IMR-90 (cell line): ENCODE measurements at places on chromosomes 4 and X. TPM values are rescaled to one million over a fixed set of nuclear protein-coding genes. Genes with fewer than 3 reads are reported as not detected.
A peak's percentile ranks its signal among the peaks of the same experiment; 100 is the strongest.

Gene KCTD8
- not detected in 2 replicates for total RNA-seq

Gene GAGE12E
- total RNA-seq, result not detected in 2 replicates

Gene HSD17B10
- 80.5 and 99.8 TPM in 2 replicates for total RNA-seq

Gene GJB1
- total RNA-seq, result not detected in 2 replicates

Gene ADH4
- total RNA-seq, result not detected in 2 replicates

Gene NEUROG2
- total RNA-seq, result not detected in 2 replicates

Gene HMX1
- total RNA-seq, result not detected in 2 replicates

Gene SYTL5
- total RNA-seq, result 0.54 and 0.56 TPM in 2 replicates

Gene DOCK11
- 13.1 and 14.7 TPM in 2 replicates for total RNA-seq

Gene AKAP14
- total RNA-seq, result not detected in 2 replicates

Gene TCEAL5
- not detected in 2 replicates for total RNA-seq

Gene BDH2
- 36.4 and 52.2 TPM in 2 replicates for total RNA-seq

DNA sequence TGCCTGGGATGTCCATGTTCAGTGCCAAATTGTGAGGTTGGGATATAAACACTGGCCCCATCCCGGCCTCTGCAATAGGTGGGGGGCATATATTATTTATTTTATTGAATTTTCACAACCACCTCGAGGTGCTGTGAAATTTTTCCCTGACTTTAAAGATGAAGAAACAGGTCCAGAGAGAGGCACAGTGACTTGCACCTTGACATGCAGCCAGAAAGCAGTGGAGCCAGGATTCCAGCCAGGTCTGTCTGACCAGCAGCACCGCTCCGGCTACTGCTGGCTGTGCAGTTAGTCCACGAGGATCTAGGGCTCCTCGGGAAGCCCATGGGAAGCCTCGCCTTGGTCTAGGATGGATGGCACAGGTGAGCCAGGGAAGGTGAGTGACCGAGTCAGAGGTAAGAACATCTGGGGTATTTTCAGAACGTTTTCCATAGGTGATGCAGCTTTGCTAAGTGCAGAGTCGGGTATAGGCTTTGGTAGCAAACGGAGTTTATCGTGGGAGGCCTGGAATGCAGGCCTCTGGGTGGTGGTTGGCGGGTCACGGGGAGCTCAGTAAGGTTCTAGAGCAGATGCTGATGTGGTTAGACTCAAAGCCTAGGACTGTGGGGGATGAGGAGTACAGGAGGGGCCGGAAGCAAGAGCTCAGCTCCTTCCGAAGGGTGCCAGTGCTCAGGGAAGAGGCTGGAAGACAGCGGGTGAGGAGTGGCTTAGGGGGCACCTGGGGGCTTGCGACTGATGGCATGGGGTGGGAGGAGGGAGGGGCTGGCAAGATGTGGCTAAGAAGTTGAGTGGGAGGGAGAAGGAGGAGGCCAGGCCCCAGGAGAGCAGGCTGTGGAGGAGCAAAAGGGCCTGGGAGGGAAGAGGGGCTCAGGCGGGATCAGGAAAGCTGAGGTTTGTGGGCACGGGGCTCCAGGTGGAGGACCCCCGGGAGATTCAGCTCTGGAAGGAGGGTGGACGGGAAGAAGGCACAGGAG is 107.7 kb upstream of the LRPAP1 start:
- DNase-seq, result no peak

DNA sequence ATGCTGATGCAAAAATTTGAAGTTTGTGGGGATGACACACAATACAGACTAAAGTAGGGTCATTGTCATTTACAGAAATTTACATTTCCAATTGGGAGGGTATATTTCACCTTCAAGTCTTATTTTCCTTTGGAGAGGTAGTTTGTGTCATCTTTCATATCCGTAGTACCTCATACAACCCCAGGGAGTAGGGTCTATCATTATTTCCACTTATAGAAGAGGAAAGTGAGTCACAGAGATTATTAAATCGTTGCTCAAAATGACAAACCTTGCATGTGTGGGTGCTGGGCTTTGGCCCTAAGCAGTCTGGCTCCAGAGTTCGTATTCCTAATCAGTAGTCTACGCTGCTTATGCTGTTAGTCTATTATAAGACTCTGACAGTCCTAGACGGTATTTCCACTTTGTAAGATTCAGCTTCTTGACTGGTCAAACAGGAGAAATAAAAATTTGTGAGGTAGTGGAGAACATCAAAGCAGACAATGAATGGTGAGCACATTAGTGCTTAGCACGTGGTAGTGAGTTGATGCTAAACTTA is 516.5 kb downstream of the PCDH7 start:
- DNase-seq, result no peak

DNA sequence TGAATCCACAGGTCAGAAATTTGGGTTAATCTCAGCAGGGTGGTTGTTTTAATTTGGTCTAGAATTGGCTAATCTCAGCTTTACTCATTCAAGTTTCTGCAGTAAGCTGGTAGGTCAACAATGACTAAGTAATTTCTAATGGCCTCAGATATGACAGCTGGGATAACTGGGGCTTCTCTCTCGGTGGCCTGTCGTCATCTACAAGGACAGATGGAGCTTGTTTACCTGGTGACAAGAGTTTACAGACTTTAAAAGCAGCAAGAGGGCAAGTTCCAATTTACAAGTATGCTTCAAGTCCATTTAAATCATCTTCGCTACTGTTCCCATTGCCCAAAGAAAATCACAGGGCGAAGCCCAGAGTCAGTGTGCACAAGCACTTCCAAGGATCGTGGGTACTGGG is 453.9 kb downstream of the PDHA2 start:
- DNase-seq, result no peak

GRCh38 chr4:16021804-16022560 is 59.0 kb upstream of the FGFBP2 start:
- no peak for DNase-seq

DNA sequence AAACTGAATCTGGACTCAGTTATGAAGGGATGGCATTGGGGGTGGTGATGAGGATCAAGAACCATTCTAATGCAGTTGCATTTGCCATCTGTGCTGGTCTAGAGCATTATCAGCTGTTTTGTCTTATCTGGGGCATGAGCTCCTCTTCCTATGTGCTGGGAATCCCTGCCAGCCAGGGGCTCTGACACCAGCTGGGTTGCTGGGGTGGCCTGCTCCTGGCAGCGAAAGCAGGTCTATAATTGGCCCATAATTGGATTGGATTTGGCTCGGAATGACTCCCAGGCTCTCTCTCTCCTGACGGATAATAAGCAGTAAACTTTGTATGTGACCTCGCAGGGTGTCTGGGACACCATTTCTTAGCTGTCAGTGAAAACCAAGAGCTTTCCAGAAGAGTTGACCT is 34.1 kb downstream of the SMPX start:
- no peak for DNase-seq

GRCh38 chr4:153146031-153146430 is 58.2 kb upstream of the TRIM2 start:
- DNase-seq, result no peak

DNA sequence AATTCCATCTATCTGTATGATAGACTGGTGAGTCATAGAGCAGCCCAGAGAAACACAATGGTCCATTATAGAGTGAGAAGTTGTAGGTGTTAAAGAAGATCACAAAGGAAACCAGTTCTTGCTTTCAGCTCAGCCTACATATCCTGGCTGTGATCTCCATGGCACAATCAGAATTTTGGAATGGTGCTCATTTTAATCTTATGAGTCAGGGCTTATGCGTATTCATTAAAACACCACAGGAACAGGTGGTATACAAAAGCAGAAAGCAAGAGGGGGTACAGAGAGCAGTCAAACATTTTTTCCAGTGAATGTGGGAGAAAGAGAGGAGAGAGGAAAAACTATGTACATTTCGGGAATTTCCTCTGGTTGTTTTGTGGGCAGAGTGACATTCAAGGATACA is 126.9 kb downstream of the MFAP3L start:
- no peak for DNase-seq

DNA sequence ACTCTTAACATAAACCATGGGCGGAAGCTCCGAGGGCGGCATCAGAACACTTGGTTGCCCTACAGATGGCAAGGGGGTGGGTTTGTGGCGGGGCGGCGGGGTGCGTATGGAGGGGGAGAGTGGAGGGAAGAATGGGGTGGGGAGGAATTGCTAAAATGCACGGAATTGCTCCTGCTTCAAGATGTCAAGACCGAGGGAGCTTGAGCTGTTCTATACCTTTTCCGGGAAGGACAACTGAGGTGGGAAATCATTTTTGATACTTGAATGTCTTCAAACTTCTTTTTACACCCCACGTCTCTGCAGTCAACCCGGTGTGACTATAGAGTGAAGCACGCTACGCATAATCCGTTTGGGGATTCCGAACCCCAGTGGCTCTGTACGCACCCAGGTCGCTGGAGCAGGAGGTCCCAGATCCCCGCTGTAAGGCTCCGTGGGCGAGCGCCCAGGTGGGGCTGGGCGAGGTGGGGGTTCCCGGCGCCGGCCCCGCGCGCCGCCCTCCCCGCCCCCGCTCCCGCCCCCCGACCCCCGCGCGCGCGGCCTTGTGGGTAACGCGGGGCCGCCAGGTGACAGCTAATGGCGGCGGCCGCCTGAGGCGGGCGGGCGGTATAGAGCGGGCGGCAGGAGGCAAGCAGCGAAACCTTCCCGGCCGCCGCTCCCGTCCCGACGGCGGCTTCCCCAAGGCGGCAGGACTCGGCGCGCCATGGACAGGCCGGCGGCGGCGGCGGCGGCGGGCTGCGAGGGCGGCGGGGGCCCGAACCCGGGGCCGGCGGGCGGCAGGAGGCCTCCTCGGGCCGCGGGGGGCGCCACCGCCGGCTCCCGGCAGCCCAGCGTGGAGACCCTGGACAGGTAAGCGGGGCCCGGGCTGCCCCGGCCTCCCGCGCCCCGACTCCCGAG is at the start of gene MTMR1:
Gene MTMR1, plus strand, starts transcription at position 566 of the 894 bp plus-strand sequence. Its CDS starts 135 bp downstream, at position 701.
- no peak for DNase-seq

DNA sequence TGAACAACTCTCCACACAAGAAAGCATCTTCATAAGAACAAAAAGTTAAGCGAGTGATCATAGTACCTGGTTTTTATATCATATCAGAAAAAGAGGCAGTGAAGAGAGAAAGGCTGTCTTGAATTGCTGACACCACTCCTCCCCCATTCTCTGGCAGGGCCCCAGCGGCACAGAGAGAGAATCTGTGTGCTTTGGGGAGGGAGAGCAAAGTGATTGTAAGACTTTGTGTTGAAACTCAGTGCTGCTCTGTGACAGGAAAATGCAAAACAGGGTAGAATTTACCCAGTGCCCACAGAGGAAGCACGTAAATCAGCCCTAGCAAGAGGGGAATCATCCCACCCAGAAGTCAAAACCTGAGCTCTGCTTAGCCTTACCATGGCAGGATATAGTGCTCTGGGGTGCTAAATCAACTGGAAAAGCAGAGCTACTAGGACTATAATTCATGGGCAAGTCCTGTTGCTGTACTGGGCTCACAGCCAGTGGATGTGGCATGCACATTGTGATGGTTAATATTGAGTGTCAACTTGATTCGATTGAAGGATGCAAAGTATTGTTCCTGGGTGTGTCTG is 174.6 kb downstream of the PRR32 start:
- DNase-seq, result no peak

DNA sequence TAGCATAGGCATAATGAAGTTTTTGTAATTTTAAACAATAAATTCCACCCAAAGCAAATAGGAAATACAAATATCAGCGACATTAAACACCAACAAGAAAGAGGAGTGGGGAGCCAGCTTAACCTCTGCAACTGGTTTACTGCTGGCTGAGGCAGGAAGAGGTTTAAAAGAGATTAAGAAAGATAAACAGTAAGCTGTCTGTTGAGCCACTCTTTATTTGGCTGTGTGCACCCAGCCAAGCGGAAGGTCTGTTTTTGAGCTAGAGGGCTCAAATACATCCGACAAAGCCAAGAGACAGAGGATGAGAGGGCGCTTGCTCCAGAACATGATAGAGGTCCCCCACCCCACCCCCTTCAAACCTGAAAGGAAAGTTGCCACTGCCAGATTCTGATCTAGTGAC is 191.4 kb downstream of the MGST2 start:
- peak; percentile 10 for DNase-seq

GRCh38 chr4:118869808-118870342 is 18.8 kb upstream of the SYNPO2 start:
- DNase-seq, result peak; percentile 63

DNA sequence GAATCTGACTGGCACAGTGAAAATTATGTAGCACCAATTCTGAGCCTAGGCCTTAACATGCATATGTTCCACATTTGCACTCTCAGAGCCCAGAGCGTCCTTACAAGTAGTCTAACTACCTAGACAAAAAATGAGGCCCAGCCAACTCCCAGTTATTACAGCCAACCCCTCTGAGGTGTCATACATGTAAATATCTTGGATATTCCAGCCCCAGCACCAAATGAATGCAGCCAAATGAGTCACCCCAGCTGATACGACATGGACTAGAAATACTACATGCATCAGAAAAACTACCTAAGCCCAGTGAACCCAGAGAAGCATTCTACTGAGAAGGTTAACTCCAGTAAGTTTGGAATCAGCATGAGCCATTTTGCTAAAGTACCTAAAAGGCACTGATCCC is 145.1 kb downstream of the STPG2 start:
- no peak for DNase-seq

GRCh38 chr4:104868533-104868932 is 278.1 kb upstream of the TET2 start:
- DNase-seq, result no peak

- DNase-seq, result no peak
Observed at GRCh38 chrX:44871114-44871645, 1.8 kb upstream of the KDM6A start.

DNA sequence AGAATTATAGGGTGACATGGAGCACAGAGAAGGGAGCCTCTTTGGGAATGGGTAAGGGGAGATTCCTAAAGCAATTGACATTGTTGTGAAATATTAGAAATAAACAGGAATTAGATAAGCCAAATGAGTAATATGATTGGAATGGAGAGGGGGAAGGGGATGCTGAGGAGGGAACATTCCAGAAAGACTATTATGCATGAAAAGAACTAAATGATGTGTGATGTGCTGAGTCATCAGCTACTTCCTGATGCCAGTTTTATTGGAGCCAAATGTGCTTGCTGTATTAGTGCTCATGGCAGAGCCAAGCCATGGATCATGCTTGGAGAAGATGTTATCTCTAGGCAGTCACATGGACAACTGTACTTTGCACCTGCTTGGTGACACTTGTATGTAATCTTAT is 189.0 kb upstream of the HCCS start:
- DNase-seq, result peak; percentile 86

DNA sequence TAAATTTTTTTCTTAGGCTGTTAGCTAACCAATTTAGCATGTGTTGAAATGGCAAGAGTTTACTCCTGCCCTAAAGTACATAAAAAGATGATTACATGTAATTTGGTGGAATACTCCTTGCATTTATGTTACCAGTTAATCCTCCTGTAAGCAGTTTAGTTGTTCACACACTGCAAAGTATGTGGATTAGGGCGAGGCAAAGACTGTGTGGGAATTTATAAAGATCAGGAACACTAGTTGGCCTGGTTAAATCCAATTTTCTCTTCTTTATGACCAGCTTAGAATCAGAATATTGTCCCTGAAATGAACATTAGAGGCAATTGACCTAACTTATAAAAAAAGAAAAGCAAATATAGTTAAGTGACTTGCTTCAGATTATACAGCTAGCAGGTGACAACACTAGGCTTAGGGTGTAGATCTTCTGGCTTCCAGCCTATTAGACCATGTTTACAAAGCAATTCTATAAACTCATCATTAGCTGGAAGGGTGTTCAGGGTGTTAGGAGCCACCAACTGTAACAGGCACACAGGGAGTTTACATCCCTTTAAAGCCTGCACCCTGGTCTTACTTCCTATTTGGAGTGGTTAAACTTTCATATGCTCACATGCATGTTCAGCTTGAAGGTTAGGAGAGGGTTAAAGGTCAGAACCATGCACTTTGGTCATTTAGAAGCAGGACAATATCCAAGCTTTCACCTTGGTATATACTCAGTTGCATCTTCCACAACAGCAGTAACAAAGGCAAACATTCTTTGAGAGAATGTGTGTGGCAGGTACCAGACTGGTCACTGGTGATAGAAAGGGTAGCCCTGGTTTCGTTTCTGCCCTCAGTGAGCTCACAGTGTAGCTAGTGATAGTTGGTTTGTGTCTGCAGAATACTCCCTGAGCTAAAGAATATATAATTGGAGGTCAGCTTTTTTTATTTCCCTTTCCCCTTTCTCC is 72.6 kb downstream of the GC start:
- no peak for DNase-seq
